ENCODE measurements at places on chromosomes 7 and 10. TPM values are rescaled to one million over a fixed set of nuclear protein-coding genes. Genes with fewer than 3 reads are reported as not detected.

Gene TUBAL3
- 0.34 TPM for total RNA-seq

Gene HOXA5
- total RNA-seq = 5.6 TPM

Gene MYL10
- total RNA-seq = not detected

Gene ZNRF2
- total RNA-seq = 13.4 TPM

Gene LIPK
- total RNA-seq = not detected

Gene KLF14
- total RNA-seq = not detected

Gene NPY
- total RNA-seq = not detected

Gene ASB10
- total RNA-seq = not detected

Gene EFCAB10
- not detected for total RNA-seq

Gene ANKRD61
- 0.14 TPM for total RNA-seq

Gene GBX1
- total RNA-seq = not detected

Gene SERPINE1
- 399 TPM for total RNA-seq

Gene SLC26A3
- not detected for total RNA-seq

Gene HTR5A
- not detected for total RNA-seq

Gene LRGUK
- 0.05 TPM for total RNA-seq

Gene VWC2
- total RNA-seq = not detected

Gene IDE
- total RNA-seq = 35.4 TPM

Gene ITPRIP
- total RNA-seq = 29.3 TPM

Gene OGDHL
- 0.33 TPM for total RNA-seq

Gene CPA4
- total RNA-seq = 0.74 TPM

Gene STEAP1
- total RNA-seq = 27.6 TPM

Gene SUN3
- total RNA-seq = not detected

Gene RELN
- 787 TPM for total RNA-seq

Gene NPY4R
- total RNA-seq = not detected

Gene NET1
- total RNA-seq = 21.1 TPM

Gene SNCG
- 111 TPM for total RNA-seq

Gene KIF20B
- 7.0 TPM for total RNA-seq

Gene STAG3
- 0.17 TPM for total RNA-seq

Gene CYP2E1
- total RNA-seq = 0.23 TPM

Gene PNLIPRP1
- not detected for total RNA-seq

Gene PAPOLB
- total RNA-seq = 0.23 TPM

Gene GIMAP8
- total RNA-seq = 157 TPM

Gene GPRIN2
- 0.09 TPM for total RNA-seq

Gene PAX4
- total RNA-seq = not detected

Gene ADAM12
- 0.68 TPM for total RNA-seq

Gene SFTPA1
- total RNA-seq = not detected

Gene ETV1
- 5.6 TPM for total RNA-seq

Gene BICC1
- 2.6 TPM for total RNA-seq

Gene PHKG1
- 0.34 TPM for total RNA-seq

Gene MYH16
- not detected for total RNA-seq
